Left hindlimb (tissue), 1 donor: ENCODE measurements at places on chromosomes 3 and 15.

DNA sequence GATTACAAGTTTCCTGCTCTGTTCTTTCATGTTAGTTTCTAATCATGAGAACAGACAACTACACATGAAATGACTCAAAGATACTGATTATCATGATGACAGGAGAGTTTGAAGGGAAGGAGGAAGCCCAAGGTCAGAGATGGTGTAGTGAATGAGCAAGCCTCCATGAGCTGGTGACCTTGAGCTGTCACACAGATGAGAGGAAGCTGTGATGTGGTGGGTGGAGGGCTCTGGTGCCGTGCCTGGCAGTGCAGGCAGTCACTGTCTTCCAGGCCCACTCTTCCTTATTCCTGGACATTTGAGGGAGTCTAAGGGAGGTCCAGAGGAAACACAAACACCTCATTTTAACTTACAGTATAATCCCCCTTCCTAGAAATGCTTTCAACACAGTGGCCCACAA is 133.4 kb upstream of the ROPN1 start:
- no peak for DNase-seq

DNA sequence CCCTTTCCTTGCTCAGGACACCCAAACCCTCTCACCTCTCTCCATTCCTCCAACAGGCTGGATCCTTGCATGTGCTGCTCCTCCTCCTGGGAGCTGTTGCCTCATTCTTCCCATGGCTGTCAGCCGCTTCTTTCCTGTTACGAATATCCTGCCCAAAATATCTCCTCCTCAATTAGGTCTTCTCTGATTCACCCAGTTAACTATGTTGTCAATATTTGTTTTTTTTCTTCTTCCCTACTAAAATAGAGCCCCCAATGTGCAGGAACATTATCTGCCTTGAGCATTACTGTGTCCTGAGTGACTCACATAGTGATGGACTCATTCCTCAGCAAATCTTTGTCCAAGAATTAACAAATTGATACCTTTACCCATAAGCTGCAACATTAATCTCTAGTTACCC is 357.2 kb downstream of the CLSTN2 start:
- no peak for DNase-seq

DNA sequence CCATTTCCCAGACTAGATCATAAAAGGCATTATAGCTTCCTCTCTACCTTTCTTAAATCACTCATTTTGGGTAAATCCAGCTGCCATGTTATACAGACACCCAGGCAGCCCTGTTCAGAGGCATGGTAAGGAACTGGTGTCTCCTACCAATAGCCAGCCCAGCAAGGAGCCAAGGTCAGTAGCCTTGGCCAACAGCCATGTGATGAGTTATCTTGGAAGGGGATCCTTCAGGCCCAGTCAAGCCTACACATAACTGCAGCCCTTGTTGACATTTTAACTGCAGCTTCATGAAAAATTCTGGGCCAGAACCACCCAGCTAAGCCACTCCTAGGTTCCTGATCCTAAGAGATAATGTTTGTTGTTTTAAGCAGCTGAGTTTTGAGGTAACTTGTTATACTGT is 29.0 kb upstream of the ZMAT3 start:
- DNase-seq, result no peak

DNA sequence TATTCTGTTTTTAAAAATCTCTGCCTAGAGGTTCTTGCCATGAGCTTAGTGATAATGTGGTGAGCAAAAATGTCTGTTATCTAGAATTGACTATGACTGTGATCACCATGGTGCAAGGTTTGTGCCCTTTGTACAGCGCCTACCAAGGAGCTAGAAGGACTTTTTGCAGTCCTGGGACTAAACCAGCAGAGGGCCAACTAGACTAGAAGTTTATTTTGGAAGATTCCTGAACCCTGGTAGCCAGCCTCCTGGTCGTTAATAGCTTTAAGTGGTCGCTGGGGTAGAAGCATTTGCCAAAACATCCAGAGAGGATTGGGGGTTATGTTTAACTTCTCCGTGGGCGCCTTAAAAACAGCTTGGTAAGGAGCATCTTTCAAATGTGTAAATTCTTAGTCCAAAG is 7.8 kb downstream of the SCG5 start:
- no peak for DNase-seq

DNA sequence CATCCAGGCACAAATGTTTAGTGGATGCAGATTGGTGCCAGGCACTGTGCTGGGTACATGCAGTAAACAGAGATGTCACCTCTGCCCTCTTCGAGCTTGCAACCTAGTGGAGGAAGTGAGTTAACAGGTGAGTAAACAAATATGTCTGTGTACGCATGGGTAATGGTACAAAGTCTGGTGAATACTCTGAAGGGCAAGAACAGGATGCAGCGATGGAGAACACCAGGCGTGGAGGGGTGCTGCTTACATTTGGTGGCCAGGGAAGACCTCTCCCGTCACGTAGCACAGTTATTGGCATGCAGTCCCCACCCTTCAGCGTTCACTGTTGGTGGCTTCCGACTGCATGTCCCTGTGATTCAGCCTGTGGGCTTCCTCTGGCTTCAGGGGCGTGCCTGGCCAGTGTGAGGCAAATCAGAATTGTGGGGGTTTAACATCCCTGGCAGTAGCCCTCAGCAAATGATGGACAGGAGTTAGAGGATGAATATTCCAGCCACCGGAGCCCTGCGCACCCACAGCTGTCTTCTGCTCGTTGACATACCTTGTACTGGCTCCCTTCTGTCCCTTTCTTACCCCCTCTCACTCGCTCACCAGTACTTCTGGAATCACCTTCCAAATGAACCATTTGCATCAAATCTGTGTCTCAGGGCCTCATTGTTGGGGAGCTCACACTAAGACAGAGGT is 9.1 kb upstream of the HDAC11 start:
- DNase-seq, result no peak

DNA sequence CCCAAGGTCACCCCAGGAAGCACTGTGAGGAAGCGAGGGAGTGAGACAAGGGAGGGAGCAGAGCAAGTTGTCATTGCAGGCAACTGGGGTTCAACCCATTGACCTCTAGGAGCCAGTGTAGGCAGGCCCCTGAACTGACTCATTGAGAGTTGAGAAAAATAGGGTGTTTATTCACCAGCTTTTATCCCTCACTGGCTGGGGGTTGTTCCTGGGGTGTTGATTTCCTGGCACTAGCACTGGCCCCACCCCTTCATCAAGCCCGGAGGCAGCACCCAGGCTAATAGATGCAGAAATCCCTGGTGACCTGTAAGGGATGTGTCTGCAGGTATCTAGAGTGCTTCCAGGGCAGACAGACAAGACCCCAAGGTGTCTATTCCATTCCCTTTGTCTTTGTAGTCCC is 183.9 kb downstream of the ARRDC4 start:
- DNase-seq, result no peak

- DNase-seq, result peak; percentile 78
Measured at GRCh38 chr15:93803421-93804152, 427.8 kb upstream of the MCTP2 start.

DNA sequence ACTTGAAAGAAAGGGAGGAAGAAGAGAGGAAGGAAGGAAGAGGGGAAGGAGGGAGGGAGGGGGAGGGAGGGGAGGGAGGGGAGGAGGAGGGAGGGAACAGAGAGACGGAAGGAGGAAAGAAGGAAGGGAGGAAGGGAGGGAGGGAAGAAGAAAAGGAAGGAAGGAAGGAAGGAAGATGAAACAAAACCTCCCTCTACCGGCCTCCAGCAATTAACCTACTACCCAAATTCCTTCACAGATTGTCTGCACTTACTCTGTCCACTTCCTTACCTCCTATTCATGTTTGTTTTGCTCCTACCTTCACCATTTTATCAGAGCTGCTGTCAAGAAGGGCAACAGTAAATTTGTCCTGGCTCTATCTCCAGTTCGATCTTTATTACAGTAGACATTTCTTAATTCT is 44.6 kb upstream of the BCL6 start:
- DNase-seq, result no peak

DNA sequence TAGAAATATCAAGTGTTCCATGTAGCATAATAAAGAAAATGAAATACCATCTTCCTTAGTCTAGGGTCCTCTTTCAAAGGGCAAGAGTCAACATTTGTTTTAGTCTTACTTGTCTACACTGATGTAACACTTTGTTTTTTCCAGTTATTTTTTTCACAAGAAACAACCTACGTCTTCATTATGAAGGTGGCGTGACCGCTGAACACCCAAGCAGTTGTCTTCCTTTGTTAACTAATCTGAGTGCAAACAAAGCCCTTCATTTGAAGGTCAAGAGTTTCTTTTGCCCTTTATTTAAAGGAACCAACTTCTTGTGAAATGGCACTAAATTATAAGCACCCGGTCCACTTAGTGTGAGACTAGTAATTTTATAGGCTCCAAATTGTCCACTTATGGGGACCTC is 73.2 kb downstream of the CD47 start:
- no peak for DNase-seq

GRCh38 chr3:58052373-58053273 is 44.4 kb downstream of the FLNB start:
- DNase-seq, result peak; percentile 73

- DNase-seq, result no peak
Measured at GRCh38 chr15:94793207-94793606, 561.8 kb downstream of the MCTP2 start.

GRCh38 chr3:149089395-149089794 is 3.1 kb upstream of the HLTF start:
- no peak for DNase-seq

DNA sequence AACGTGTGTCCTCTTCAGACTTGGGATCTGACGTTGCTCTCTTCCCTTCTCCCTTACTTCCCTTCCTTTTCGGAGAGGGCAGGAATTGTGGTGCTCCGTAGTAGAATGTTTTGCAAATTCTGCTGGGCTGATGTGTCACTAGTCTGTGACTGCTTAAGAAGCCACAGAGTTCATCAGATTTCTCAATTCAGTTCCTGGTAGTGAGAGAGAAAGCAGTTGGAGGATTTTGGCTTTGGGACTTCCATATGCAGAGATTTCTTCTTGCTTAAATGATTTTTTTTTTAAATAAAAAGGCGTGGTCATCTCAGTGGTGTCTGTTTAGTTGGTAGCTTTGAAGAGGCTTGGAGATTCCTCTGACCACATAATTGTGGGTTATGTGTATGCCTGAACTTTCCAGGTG is 10.1 kb downstream of the CEMIP start:
- DNase-seq, result no peak

DNA sequence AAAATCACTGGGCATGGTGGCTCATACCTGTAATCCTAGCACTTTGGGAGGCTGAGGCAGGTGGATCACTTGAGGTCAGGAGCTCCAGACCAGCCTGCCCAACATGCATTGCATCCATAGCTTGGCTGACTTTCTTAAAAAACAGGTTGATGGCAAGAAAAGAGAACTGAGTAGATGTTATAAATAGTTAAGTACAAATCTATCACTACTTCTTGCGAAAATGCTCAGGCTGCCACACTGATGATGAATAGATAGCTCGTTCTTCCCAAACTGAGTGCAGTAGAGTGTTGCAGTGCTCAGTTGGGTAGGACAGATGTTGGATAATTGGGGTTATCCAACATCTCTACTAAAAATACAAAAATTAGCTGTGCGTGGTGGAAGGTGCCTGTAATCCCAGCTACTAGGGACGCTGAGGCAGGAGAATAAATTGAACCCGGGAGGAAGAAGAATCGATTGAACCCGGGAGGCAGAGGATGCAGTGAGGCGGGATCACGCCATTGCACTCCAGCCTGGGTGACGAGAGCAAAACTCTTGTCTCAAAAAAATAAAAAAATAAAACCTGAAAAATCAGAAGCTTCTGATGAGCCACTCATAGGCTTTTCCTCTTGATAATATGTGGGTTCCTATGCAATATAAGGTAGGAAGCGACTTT is 1.2 kb downstream of the BTLA start:
- no peak for DNase-seq

DNA sequence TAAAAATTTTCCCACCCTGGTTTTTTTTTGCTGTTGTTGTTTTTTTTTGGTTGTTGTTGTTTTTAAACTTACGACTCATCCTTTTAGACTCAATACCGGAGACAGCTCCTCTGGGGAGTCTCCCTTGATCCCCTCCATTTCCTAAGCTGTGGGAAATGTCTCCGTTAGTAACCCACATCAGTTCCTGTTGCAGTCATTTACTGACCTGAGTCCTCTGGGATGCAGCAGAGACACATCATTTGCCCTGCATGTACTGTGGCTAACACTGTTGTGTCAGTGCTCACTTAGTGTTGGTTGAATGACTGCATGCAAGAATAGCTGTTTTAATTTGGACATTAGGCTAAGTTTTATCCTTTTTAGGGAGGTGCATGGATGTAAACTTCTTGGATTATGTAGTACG is 83.8 kb downstream of the MBNL1 start:
- no peak for DNase-seq

DNA sequence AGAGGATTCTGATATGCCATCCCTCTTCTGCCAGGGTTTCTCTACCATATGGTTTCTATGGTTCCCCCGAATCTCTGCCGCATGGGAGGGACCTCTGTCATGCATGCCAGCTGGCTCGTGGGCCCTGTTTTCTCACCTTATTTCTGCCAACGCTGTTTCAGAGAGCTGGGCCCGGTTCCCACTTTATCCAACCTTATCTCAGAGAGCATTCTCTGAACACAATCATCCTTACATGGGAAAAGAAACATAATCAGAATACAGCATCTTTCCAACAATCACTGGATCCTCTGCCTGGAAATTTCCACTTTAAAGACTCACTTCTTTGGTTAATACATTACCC is 234.5 kb upstream of the ZBTB20 start:
- DNase-seq, result no peak
